Testis (tissue), 5 donors: ENCODE measurements at places on chromosomes 3 and 15.
A peak's percentile ranks its signal among the peaks of the same experiment; 100 is the strongest.

GRCh38 chr3:59273976-59274375 is 224.2 kb upstream of the CFAP20DC start:
- no peak for DNase-seq

- no peak for DNase-seq
These were observed 25.0 kb downstream of the CTNNB1 start for GRCh38 chr3:41224120-41224806.

DNA sequence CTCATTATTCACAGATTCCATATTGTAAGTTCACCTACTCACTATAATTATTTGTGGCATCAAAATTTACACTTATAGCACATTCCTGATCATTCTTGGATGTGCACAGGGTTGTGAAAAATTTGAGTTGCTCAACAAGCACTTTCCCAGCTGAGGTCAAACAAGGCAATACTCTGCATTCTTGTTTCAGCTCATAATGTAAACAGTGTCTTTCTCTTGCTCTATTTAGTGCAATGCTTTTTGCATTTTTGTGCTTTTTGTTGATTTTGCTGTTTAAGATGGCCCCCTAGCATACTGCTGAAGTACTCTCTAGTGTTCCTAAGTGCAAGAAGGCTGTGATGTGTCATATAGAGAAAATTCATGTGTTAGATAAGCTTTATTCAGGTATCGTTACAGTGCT is 66.7 kb upstream of the TNIK start:
- no peak for DNase-seq

GRCh38 chr3:136177876-136178275 is 18.3 kb downstream of the MSL2 start:
- DNase-seq = no peak

DNA sequence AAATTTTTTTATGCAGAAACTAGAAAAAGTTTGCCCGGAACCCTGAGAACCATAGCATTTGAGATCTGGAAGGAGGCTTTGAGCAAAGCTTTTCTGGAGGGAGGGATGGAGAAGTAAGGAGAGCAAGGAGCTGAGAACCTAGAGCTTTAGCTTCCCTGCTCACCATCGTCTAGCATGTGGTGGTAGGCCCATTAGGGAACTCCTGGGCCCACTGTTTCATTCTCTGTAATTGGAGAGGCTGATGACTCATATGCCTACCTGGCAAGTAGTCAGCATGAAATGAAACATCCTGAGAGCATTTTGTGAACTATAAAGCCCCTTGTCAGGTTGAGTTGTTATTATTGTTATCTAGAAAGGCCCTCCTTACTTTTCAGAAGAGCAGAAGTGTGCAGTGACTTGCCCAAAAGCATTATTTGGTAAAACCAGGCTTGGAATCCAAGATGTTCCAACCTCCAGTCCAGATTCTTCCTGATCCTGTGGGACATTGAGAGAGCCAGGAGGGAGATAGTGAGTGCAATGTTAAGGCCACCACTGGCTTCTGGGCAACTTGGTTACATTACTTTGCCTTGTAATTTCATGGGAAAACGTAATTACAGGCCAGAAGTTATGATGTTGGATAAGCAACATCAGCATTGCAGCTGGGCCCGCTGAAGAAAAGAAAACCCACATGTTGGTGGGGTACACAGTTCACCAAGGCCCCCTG is 104.5 kb upstream of the BFSP2 start:
- no peak for DNase-seq

DNA sequence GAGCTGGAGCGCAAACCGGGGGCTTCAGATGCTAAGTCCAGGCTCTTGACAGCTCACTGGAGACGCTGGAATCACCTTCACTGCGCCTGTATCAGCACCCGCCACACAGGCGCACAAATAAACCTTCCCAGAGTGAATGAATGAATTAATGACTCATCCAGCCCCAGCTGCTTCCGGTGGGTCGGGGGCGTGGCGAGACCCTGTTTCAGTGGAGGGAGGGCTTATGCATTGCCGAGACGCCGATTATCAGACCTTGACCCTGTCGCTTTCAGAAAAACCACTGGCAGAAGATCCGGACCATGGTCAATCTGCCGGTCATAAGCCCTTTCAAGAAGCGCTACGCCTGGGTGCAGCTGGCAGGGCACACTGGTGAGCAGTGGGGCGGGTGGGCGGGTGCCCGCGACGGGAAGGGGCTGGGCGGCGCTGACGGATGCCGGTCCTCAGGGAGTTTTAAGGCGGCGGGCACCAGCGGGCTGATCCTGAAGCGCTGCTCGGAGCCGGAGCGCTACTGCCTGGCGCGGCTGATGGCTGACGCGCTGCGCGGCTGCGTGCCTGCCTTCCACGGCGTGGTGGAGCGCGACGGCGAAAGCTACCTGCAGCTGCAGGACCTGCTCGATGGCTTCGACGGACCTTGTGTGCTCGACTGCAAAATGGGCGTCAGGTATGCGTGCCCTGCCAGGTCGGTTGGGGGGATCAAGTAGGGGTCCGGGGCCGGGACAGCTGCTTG is 7.7 kb downstream of the ITPKA start:
- peak; percentile 23 for DNase-seq

DNA sequence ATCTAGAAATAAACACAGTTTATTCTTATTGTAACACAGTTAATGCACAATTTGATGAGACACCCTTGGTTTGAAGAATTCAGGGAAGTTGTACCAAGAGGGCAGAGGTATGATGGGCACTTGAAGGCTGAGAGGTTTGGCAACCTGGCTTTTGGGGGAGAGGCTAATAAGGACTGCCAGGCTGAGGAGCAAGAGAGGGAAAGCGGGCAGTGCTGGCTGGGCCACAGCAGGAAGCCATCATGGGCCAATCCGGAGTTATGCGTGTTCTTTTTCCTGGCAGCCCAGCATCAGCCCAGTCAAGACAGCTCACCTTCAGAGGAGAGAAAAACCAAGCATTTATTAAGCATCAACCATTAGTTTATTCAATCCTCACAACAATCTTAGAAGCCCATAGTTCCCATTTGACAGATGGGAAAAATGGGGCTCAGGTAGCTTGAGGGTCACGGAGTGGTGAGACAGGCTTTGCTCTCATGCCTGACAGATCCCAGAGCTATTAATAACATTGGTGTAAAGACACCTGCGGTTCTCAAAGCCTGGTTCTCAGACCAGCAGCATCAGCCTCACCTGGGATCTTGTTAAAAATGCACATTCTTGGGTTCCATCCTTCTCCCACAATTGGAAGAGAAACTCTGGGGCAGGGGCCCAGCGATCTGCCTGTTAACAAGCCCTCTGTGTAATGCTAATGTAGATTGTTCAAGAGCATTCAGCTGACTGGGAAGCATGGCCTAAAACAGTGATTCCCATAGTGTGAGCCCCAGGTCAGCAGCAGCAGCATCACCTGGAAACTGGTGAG is 183.7 kb downstream of the NTRK3 start:
- DNase-seq = no peak

DNA sequence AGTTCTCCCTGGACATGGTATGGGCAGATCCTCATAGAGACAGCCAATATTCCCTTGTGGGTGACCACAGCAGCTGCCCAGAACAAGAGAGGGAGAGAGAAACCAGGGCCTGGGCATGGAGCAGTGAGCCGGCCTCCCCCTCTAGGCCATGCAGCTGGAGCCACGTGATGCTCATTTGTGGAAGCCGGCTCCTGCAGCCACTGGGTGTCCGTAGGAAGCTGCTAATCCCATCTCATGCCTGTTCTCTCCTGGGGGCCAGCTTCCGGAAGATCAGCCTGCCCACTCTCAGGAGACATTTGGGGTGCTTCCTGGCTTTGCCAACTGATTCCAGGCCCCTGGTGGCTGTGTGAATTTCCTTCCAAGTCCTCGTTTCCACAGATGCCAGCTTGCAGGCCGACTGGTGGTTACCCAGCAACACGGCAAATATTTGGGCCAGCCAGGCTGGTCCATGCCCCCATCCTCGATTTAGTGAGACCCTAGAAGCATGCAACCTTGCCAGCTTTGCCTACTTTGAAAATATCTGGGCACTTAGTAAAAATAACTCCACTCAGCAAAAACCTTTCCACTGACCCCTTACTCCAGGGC is 55.3 kb downstream of the LINGO1 start:
- DNase-seq = no peak

DNA sequence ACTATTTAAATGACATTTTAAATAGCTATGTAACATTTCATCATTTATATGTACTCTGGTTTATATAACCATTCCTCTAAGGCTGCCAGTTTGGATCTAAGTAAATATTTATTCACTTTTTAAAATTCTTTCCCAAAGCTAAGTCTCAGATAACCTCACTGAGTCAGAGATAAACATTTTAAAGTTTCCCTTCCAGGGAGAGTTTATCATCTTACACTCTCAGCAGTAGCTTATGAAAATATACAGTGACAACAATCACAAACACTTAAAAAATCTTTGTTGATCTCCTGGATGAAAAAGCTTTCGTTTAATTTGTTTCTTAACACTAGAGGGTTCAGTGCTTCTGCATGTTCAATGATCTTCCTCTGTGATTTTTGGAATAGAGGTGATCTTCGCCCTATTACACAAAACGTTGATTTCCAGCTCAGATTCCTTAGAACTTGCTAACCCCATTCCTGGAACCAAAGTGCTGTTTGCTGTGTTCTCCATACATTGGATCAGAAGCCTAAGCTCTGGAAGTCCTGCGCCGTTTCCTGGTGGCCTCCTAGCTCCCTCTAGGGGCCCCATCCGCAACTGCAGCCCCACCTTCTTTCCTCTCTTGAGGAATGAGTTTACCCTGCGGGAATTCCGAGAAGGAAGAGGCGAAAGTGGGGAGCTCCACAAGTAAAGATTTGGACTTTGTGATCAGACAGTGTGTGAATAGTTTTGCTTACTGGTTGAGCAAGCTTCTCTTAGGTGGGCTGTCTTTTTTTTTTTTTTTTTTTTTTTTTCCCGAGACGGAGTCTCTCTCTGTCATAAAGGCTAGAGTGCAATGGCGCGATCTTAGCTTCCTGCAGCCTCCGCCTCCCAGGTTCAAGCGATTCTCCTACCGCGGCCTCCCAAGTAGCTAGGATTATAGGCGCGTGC is 29.3 kb upstream of the SACM1L start:
- peak; percentile 76 for DNase-seq

- no peak for DNase-seq
These were observed 62.0 kb downstream of the LEKR1 start for GRCh38 chr3:156888176-156888575.

DNA sequence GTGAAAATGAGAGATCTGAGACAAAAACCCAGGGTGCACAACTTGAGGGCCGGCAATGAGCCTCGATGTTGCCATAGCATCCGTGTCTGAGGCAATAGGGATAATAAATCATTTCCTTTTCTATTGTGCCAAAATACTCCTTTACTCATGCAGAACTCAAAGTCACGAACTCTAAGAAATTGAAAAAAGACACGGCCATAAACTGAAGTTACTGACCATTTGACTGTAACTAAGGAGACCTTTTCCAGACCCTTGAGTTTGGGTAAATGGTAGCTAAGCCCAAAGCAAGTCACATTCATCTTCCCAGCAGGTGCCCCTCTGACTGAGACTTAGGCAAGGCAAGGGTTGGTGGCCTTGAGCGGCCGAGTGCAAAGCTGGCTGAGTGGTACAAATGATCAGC is 141.2 kb upstream of the SLCO3A1 start:
- DNase-seq = no peak

DNA sequence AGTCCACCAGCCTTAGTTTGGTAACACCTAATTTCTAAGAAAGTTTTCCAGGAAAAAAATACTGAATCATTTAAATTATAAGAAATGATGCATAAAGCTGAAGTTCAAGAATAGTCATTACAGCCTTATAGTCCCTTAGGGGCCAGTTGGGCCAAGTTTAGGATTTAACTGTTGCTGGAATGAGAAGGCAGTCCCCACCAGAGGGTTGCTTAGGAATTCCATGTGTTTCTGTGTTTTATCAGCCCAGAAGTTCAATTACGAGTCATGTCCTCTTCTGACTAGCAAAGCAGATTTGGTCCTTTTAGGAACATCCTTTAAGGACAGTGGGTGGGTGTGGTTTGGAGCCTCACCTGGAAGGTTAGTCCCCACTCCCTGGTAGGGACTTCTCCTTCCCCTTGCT is 57.0 kb upstream of the NR2E3 start:
- no peak for DNase-seq

DNA sequence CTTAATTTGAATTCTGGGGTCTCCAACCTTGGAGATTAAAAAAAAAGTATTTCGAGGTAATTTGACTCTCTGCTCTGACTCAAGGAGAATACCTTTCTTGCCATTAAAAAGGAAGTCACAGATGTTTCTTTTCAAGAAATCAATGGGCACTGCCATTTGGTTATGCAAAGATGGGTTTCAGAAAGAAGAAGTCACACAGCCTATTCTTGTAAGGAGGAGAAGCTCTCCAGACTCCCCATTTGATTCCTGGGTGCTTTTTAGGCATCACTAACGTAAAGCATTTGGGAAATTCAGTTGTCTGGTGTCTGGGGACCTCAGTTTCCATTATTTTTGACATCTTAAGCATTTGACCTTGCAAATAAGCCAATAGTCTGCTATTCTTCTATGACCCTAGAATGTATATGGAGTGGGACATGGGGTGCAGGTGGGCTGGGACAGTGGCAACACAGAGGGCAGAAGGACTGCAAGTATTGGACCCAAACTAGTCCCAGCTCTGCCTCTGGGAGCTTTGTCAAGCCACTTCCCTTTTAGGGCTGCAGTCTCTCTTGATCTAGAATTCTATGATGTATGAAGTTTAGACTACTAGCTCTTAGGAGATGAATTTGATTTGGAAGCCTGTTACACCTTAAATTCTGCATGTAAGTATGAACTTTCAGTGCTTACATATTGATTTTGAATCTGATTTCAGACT is 27.8 kb downstream of the IL5RA start:
- no peak for DNase-seq

DNA sequence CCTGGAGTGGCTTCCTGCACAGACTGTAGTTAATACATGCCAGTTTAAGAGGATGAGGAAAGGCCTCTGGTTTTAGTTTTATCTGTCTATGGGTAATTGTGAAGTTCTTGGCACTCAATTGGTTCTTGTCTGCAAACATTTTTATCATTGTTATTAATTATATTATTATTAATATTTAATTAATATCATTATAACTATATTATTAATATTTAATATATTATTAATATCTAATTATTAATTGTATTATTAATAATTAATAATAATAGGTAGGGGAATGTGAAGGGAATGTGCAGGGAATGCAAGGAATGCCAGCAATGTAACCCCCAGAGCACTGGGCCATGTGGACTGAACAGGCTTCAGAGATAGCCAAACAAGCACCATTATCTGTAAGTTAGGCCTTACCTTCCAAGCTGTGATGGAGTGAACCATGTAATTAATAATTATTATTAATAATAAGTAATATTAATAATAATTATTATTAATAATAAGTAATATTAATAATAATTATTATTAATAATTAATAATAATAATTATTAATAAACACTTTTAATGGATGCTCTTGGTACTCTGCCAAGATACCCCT is 79.8 kb upstream of the NMNAT3 start:
- DNase-seq = no peak

DNA sequence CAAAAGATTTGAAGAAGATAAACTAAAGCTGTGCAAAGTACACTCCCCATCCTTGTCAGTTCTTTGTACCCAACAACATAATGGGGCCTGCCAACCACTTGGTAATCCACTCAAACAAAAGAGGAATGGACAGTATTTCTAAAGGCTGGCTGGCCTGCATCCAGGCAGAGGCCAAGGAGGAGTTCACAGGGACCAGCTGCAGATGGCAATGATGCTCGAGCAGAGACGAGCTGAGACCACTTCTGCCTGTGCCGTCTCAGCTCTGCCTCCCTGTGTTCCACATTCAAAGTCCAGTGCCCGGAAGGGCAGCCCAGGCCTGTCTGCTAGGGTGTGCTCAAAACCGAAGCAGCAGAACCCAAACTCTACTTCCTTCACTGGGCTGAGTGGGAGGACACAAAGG is 14.3 kb downstream of the CXCR6 start:
- no peak for DNase-seq

- DNase-seq = peak; percentile 45
These were observed 134.1 kb downstream of the PDZRN3 start for GRCh38 chr3:73490453-73491286.
